Left colon (tissue), 2 donors: ENCODE measurements at places on chromosomes 16 and 17. TPM values are rescaled to one million over a fixed set of nuclear protein-coding genes. Genes with fewer than 3 reads are reported as not detected.

Gene C17orf78
- total RNA-seq = not detected

Gene TCF25
- 152 TPM for total RNA-seq

DNA sequence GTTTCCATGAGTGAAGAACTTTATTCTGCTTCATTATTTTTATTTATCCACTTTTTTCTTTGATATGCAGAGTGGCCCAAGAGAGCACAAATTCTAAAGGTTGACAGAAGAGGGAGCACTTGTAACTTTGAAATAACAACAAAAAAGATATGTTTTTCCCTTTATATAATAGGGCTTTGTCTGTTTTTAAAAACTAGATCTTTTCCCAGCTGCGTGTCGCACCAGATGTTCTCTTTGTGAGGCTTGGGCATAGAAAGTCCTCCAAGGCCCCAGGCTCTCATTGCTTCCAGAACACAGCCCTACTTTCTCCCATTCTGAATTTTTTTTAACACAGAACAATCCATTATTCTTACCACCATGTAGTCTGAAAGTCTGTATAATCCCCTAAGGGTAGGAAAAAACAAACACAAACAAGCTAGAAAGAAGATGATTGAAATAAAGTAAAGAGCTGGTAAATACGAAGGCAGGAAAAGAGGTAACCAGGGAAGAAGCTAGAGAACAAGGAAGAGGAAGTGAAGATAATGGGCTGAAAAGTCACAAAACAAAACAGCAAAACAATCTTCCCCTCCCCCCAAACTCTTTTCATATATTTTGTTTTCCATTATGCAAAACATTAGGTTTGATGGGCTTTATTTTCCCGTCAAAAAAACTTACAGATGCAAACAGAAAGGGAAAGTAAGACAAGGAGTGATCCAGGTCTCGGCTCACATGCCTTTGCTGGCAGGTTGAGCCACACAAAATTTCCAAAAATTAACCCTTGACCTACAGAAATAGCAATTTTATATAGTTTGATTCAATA is 160.4 kb downstream of the ABCA8 start:
- DNase-seq = no peak

Gene PHKG2
- total RNA-seq = 42.8 TPM

- DNase-seq = no peak
Measured at GRCh38 chr17:488993-489757, 136.6 kb upstream of the RPH3AL start.

GRCh38 chr16:86277221-86277620 is 233.1 kb upstream of the FOXF1 start:
- no peak for DNase-seq

GRCh38 chr17:12536021-12536420 is 129.7 kb upstream of the MYOCD start:
- no peak for DNase-seq

- DNase-seq = no peak
Measured at GRCh38 chr17:9977180-9977575, 72.1 kb upstream of the RCVRN start.

GRCh38 chr17:55190748-55191147 is 74.0 kb upstream of the HLF start:
- no peak for DNase-seq

Gene TNFSF13
- total RNA-seq = 121 TPM

Gene ZNF75A
- 17.9 TPM for total RNA-seq

DNA sequence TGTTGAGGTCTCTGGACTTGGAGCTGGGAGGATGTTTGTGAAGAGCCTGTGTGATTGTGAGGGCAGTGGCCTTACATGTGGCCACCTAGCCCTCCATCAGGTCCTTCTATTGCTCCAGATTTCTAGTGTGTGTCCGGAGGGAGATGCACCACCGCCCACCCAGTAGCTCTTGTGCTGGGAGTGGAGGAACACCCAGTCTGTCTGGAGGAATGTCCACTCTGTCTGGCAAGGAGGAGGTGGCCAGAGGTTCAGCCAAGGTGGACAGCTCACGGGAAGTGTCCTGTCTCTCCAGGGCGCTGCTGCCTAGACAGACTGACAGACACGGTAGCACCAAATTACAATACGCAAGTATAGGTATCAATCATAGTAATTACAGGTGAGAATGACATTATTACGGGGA is 10.6 kb downstream of the RPTOR start:
- DNase-seq = no peak

DNA sequence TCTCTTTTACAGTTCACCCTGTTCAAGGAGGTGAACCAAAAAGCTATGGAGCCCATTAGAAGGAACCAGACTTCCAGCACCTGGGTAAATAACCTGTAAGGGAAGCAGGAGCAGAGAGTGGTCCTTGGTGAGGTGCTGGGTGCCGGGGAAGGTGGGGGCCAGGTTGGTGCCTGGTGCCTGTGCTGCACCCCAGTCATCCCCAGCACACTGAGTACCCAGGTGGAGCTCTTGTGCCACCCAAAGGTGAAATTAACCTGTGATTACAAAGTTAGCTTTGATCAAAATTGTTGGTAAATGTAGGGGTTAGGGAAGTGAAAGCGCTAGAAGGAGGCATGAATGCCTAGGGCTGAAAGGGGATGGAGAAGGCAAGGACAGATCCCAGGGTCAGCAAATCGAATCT is 58.6 kb downstream of the CDRT4 start:
- DNase-seq = no peak

DNA sequence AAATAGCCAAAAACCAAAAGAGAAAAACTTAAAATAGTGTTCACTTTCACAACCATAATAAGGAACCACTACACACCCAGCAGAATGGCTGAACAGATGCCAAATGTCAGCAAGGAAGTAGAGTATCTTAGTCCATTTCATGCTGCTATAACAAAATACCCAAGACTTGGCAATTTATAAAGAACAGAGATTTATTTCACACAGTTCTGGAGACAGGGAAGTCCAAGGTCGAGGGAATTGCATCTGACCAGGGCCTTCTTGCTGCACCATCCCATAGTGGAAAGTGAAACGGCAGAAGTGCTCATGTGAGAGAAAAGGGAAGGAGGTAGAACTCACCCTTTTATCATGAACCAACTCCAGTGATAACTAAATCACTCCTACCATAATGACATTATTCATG is 33.8 kb upstream of the CCL22 start:
- DNase-seq = no peak

Gene DNAH9
- total RNA-seq = 0.47 TPM

Gene PIK3R6
- 0.89 TPM for total RNA-seq

Gene PPL
- total RNA-seq = 14.7 TPM

Gene AP2B1
- total RNA-seq = 154 TPM
